ENCODE measurements at places on chromosomes 6 and 20.

DNA sequence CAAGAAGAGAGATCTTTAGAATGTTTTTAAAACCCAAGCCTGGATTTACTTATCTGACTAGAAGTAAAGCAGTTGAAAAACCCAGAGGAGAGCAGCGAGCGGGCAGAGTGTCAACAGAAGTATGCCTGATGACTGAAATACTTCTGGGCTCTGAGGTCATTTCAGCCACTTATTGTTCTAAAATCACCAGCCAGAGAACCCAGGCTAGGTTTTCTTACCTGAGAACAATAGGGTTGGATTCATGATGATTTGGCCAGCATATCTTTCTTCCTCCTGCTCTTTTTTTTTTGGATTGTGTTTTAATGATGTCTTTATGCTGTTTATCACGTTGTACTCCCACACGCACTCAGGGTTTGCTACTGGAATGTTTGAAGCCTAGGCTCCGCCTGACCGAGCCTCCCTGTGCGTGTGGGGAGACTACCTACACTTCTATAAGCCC is 63.0 kb upstream of the KIF25 start:
- no peak for DNase-seq

DNA sequence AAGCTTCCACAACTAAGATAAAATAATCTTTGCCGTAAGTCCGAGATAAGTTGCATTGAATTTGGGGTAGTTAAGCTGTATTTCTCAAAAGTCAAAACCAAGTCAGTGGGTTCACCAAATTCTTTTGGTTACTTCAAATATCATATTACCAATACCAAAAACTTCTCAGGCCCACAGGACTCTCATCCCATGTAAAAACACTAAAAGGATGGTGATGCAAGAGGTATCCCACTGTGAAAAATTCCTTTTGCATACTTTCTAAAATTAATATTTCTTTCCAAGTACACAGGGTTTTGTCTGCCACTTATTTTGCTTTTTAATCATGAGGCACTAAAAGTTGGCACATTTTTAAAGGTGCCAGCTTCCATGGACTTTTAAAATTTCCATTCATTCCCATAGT is 151.3 kb downstream of the GJA10 start:
- no peak for DNase-seq

DNA sequence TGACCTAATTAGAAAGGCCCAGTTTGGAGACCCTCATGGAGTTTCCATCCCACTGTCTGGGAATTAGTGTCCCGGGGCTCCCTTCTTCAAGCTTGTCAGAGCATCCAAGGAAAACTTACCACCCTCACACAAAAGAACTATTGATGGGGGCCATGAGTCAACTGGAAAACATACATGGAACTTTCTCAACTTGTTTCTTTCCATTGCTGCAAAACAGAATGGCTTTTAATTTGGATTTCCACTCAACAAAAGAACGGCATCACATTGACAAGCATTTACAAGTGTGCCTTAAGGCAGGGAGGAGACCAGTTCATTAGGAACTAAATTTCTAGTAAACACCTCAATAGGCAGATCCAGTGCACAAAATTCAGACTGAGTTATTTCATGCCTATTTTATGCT is 289.1 kb upstream of the PREP start:
- DNase-seq = no peak

- DNase-seq = no peak
Measured at GRCh38 chr6:29678114-29678513, 2.8 kb downstream of the ZFP57 start.

- DNase-seq = no peak
Measured at GRCh38 chr6:42393339-42393738, 58.4 kb downstream of the TRERF1 start.

- DNase-seq = no peak
Measured at GRCh38 chr6:150753371-150754064, 112.0 kb upstream of the MTHFD1L start.

DNA sequence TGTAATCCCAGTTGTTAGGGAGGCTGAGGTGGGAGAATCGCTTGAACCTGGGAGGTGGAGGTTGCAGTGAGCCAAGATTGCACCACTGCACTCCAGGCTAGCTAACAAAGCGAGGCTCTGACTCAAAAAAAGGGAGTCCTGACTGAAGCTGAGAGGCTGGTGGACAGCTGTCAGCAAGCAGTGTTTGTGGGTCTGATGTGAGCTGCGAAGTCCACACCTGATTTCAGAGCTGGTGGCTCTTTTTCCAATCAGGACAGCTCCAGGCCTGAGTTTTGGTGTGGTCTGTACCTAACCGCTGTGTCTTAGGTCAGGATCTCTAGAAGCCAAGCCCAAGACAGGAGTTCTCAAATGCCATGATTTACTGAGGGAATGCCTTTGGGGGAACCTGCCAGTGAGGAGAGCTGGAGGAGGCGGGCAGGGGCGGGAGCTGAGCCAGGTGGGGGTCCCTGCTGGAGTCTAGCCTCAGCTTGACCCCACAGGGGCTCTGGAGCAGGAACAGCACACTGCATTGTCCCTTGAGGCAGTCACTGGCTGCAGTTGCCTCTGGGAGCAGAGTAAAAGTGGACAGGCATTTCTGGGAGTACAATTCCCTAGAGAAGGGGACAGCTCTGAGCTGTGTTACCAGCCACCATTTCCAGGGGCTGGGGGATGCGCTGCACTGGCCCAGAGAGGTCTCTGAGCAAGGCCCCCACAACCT is 5.0 kb downstream of the GFRA4 start:
- no peak for DNase-seq

- DNase-seq = no peak
Measured at GRCh38 chr6:169961772-169962561, 210.5 kb downstream of the ERMARD start.

DNA sequence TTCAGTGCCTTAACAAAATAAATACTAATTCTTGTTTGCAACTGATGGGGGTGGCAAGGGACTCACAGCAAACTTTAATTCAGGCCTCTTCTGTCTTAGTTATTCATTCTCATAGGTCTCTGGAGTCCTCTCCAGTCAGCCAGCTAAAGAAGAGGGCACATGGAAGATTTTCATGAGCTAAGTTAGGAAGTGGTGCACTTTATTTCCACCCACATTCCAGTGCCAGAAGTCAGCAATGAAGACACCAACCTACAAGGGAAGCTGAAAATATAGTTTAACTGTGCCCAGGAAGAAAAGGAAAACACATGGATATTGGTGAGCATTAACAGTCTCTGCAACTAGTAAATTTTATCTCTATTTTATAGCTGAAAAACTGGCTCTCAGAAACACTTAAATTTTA is 16.7 kb upstream of the IRAK1BP1 start:
- no peak for DNase-seq

DNA sequence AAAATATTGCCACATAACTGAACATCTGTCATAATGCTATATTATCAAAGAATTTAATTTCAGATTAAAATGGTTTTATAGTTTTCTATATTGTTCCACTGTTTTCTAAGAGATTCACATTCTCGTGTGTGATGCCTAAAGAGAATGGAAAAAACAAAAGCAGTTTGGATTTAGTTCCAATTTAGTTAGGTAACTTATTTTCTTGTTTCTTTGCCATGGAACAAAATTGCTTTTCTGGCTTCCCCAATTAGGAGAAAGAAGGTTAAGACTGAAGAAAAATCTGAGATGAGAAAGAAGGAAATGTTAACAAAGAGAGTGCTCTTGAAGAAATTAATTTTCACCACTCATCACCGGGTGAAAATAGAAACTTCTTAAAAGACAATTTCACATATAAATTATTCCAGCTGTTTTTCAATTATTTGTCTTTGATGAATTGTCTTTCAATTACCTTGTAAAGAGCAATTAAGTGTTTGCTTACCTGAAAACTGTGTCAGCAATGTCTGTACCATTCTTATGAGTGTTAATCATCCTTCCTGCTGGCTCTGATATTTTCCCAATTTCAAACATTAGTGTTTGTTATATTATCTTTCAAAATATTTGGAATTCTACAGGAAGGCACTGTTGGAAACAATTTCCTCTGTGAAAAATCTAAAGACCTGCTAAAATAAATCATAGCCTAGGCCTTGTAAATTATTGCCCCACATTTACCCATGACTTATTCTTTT is 19.5 kb downstream of the PHACTR2 start:
- no peak for DNase-seq

DNA sequence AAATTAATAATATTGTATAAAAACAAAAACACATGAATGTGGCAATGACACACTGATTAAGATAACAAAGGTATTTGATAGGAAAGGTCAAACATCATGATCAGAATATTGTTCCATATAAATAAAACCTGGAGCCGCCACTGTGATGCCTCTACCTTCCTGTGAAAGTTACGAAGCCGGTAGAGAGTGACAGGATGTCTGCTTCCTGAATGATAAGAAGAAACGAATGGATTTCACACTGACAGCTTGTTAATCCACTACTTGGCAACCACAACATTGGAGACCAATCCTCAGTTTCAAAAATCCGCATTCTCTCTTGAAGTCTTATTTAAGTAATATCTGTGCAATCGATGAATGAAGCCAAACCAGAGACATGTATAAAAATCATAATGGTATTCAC is 315.1 kb downstream of the HDGFL1 start:
- DNase-seq = no peak

DNA sequence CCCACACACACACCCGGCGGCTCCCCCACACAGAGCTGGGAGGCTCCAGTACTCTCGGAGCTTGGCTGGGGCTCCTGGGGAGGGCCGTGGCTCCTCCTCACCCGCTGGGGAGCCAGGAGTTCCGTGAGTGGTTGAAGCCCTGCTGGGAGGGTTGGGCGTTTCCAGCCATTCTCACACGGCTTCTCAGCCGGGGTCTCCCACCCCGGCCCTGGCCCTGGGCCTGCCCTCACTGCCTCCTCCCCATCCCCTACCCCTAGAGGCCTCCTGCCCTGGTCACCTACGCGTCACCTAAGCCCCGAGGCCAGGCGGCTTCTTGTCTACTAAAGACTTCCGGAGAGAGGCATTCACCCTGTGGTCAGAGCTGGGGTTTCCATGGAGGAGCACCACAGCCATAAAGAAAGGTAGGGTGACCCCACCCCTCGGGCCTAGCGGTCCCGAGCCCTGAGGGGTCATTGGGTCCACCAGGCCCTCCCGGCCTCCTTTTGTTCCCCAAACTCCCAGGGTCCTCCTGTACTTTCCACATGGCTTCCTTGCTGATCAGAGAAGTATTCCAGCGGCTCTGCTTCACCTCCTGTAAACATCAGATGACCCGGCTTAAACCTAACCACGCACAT is 99.3 kb downstream of the TTLL2 start:
- DNase-seq = no peak

DNA sequence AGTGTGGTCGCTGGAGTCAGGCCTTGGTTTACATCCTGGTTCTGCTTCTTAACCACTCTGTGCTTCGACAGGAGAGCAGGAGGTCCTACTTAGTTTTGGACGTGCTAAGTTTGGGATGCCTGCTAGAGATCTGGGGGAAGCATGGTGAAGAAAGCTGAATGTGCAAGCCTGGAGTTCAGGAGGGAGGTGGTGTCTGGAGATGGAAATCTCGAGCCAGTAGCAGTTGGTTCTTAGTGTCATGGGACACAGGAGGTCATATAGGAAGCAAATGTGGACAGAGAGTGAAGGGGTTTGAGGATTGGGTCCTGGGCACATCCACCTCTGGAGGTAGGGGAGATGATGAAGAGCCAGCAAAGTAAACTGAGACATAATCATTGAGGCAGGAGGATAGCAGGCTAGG is 131.4 kb downstream of the SYCP2 start:
- DNase-seq = no peak

- no peak for DNase-seq
Measured at GRCh38 chr20:57868310-57868709, 158.5 kb upstream of the PMEPA1 start.

GRCh38 chr6:18177286-18177965 is 22.2 kb downstream of the KDM1B start:
- no peak for DNase-seq

DNA sequence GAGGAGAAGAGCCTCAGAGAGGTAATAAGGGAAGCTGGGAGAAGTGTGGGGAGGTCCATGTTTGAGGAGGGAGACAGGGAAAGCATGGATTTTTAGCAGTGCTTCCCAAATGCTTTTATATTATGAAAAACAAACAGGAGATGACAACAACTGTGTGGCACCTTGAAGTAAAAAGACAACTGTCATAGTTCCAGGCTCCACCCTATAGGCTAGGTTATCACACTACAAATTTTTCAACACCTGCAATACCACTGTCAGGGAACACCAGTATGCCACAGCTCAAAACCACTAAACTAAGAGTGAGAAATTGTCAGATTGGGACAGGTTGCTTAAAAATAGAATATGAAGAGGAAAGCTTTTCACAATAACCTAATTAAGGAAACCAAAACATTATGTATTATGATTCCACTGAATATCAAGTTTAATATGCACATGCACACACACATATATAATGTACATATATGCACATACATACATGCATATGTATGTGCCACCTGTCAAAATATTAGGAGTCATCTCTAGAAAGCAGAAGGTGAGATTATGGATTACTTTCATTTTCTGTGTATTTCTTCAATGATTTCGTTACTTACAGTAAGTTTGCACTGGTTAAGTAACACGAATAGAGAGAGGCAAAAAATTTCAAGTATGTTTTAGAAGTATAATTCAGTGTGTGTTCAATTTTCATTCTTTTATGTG is 261.2 kb downstream of the PTPRK start:
- DNase-seq = no peak

DNA sequence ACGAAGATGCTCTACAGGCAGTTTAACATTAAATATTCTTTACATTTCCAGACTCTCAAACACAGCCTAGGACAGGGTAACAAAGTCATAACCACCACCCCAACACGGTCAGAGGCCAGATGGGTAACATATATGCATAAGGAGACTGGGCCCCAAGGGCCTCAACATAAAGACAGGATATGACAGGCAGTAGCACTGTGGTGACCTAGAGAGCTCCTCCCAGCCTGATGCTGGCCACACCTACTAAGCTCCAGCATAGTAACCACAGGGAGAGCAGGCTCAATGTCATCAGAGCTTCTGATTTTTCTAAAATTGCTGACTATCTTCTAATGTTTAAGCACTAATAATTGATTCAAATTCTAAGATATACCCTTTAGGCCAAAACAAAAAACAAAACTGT is 21.7 kb downstream of the SMLR1 start:
- DNase-seq = no peak

DNA sequence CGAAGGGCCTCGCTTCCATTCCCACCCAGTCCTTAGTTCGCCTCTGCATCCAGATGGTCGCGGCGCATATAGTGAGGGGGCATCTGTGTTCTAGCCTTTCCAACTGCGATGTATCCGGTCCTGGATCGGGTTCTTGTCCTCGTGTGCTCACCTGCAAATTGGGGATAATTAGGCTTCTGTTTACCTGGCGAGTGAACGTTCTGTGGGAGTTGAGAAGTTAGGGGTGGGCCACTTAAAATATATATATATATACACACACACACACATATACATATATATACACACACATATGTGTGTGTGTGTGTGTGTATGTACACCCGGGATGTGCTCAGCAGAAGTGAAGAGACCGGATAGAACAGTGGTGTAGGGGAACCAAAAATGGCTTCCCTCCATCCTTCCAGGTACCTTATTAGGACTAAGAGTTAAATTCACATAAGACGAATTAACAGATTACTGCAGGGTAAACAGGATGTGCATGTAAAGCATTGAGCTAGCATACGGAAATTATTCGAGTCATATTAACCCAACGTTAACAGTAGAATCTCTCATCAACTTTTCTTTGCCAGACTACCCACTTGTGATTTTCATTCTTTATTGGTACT is 537 bp downstream of the CSTF1 start:
- no peak for DNase-seq

- no peak for DNase-seq
Measured at GRCh38 chr6:127290391-127291265, 24.0 kb downstream of the RNF146 start.
